ENCODE measurements at places on chromosomes 2 and 18.

- no peak for DNase-seq
Observed at GRCh38 chr2:190759749-190760213, 110.9 kb downstream of the NAB1 start.

DNA sequence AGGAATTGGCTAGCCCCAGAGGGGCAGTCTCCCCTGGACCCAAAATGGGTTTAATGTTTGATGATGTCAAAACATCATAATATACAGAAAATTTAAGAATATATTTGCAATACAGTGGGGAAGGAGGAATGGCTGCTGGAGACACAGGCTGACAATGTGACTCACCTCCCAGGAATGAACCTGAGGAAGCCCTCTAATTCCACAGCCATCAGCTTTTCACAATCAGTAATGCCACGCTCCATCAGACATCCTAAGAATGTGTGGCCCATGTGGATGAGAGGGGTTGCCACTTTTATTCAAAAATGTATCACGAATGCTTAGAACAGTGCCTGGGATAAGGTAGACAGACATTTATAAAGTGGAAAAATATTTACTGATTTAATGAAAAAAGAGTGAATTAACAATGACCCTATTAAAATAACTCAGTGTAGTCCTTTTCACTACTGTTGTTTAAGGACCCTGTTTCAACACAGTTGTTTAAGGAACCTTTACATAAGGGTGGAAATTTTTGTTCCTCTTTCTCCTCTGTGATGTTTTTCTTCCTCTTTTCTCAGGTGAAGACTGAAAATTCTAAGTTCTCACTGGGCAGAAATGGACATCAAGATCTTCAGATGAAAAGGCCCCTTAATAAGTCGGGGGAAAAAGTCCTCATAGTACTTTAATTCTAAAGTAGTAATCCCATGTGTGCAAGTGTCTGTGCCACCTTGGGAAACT is 17.5 kb upstream of the TMEM163 start:
- no peak for DNase-seq

- DNase-seq = no peak
Observed at GRCh38 chr2:188314314-188315054, 22.8 kb downstream of the GULP1 start.

DNA sequence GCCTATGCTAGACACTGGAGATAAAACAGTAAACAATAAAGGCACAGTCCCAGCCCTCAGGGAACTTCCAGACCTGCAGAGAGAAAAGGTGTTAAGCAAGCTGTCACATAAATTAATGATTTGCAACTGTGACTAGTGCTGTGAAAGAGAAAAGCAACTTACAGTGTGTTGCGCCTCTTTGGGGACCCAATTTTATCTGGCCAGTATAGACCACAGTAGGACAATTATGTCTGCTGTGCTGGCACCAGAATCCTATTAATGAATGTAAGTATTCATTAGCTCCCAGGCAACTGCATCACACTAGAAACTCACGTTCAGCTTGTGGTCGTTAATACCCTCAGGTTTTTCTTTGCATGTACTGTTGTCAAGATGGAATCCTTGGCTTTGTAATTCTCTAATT is 55.3 kb upstream of the CHST9 start:
- no peak for DNase-seq

DNA sequence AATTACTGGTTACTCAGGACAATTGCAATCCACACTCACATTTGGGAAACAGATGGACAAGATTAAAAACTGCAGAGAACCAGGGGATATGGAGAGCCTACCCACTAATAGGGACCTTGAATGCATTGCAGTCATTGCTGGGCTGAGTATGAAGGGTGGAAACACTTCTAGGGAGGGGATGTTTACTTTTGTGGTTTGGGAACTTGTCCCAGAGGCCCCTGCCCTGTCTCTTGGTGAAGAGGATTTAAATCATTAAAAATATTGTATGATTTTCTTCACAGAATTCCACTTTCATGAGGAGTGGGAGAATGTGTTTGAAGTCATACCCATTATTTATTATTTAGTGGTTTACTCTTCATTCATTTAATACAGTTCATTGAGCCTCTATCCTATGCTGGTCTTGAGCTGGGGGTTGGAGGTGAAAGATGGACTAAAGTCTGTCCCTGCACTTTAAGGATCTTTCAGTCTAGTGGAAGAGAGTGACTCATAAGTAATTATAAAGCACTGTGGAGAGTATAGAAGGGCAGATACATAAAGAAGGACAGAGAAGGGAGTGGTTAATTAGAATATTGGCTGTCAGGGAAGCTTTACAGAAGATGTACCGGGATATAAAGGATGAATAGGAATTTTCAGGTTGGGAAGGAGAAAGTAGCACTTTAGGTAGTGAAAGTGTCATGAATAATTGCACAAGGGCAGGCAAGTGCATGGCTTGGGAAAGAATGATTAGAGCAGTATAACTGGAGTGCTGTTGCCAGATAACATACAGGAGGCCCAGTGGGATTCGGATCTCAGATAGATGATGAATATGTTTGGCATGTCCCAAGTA is 313.4 kb downstream of the LPIN1 start:
- no peak for DNase-seq

DNA sequence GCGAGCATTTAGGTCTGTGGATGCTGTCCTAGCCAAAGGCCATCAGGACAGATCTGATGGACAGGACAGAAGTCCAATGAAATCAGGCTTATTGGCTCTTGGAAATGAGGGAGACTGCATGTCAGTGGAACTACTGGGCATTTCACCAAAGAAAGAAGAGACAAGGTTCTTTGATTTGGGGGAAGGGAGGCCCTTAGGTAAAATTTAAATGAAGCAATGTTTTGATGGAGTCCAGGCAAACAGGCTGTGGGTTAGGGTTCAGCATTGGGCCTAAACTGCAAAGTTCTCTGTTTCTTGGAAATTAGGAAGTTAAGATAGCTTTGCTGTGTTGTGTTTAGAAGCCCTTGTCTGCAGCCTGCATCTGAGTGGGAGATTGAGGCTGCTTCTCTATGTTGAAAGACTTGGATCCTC is 31.6 kb upstream of the RNF149 start:
- no peak for DNase-seq

DNA sequence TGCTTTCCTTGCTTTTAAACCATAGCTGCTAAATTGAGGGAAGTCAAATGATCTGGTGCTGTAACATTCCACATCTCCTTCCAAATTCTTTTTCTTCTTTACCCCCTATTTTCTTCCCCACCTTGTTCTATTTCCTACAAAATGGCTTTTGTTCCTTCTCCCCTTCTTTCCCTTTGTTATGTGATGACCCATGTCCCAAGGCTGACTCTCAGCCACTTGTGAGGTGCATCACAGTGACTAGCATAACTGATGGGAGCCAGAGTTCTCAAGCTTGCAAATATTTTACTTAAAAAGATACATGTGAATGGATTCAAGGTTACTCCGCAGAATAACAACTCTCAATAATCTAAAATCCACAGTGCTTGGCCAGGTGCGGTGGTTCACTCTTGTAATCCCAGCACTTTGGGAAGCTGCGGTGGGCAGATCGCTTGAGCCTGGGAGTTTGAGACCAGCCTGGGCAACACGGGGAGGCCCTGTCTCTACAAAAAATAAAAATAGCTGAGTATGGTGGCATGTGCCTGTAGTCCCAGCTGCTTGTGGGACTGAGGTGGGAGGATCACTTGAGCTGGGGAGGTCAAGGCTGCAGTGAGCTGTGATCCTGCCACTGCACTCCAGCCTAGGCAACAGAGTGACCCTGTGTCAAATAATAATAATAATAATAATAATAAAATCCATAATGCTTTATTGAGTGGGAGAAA is 100.1 kb upstream of the CERS6 start:
- DNase-seq = no peak

DNA sequence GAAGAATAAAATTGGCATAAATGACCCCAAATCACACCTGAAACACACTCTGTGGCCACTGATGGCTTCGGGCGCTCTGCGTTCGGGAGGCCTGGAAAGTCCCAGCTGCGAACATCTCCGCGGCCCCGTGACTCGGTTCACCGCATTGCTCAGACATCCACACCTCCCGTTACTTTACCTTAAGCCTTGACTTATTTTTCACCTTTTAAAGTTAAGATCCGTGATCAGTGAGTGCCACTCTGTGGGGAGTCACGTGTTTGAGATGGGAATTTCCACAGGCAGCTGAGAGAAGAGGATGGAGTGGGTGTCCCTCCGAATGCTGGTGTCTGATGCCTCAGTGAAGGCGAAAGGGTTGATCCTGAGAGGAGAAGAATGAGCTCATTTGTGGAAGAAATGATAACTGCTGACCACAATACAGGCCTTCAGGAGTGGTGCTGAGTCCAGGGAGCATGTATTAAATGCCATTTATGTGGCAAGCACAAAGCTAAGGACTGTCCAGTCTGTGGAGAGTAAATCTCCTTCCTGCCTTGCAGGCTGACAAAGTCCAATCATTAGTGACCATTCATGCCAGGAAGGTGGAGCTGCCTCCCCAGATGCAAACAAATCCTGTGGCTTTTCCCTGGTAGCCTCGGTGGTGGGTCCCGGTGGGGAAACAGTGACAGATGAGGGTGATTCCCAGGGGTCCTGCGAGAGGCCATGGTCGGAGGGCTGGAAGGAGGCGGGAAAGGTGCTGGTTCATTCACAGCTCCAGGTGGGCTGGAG is 168.8 kb downstream of the RTP5 start:
- DNase-seq = no peak

- DNase-seq = no peak
Observed at GRCh38 chr2:218811382-218811781, 20.2 kb downstream of the PRKAG3 start.

GRCh38 chr2:232576995-232577394 is 26.5 kb downstream of the EIF4E2 start:
- DNase-seq = no peak

- no peak for DNase-seq
Observed at GRCh38 chr2:85705680-85706039, 11.5 kb downstream of the GNLY start.
